ENCODE measurements at places on chromosomes 6 and 20.
A peak's percentile ranks its signal among the peaks of the same experiment; 100 is the strongest.

DNA sequence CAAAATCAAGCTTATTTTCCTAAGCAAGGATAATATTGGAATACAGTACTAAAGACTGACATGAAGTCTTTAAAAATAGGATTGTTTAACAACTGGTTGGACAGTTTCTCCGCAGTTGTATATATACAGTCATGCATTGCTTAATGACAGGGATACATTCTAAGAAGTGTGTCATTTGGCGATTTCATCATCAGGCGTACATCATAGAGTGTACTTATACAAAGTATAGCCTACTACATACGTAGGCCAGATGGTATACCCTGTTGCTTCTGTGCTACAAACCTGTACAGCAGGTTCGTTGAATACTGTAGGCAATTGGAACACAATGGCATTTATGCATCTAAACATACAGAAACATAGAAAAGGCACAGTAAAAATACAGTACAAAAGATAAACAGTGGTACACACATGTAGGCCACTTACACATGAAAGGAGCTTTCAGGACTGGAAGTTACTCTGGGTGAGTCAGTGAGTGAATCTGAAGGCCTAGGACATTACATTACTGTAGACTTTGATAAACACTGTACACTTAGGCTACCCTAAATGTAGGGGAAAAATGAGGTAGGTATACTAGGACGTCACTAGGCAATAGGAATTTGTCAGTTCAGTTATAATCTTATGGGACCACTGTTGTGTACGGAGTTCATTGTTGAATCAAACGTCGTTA lies 20.1 kb downstream of the HECA start:
- no peak for DNase-seq

- DNase-seq, result no peak
Observed at GRCh38 chr6:2166717-2167116, 78.7 kb downstream of the GMDS start.

- DNase-seq, result no peak
Observed at GRCh38 chr6:43035495-43036194, 14.2 kb downstream of the RRP36 start.

- no peak for DNase-seq
Observed at GRCh38 chr20:17615645-17616479, 46.0 kb downstream of the DSTN start.

DNA sequence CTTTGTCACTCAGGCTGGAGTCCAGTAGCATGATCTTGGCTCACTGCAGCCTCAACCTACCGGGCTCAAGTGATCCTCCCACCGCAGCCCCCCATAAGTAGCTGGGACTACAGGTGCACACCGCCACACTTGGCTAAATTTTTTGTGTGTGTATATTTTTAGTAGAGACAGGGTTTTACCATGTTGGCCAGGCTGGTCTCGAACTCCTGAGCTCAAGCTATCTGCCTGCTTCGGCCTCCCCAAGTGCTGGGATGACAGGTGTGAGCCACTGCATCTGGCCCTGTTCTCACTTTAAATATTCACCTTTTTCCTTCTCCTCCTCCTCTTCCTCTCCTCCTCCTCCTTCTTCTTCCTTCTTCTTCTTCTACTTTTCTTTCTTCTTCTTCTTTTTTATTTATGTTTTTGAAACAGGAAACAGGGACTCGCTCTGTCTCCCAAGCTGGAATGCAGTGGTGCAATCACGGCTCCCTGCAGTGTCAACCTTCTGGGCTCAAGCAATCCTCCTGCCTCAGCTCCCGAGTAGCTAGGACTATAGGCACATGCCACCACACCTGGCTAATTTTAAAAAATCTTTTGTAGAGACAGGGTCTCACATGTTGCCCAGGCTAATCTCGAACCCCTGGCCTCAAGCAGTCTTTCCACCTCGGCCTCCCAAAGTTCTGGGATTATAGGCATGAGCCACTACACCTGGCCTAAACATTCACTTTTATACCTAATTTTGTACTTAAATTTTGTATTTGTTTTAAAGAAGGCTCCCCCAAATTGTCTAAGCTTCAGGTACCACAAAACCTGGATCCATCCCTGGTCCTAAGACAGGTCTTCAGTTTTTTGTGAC lies 47.2 kb upstream of the NCOA3 start:
- DNase-seq, result no peak

- DNase-seq, result no peak
Observed at GRCh38 chr6:131122007-131122406, 13.3 kb upstream of the AKAP7 start.

GRCh38 chr6:29071831-29072723 lies 15.0 kb downstream of the OR2B3 start:
- DNase-seq, result peak; percentile 2
